Cardiac septum (tissue), 1 donor: ENCODE measurements at places on chromosomes 11 and 22. TPM values are rescaled to one million over a fixed set of nuclear protein-coding genes. Genes with fewer than 3 reads are reported as not detected.

CELSR1 gene
- total RNA-seq: 13.3 TPM

PRODH gene
- 3.0 TPM for total RNA-seq

IL17REL gene
- not detected for total RNA-seq

E2F8 gene
- total RNA-seq: 4.5 TPM

MEI1 gene
- 0.40 TPM for total RNA-seq

SEC14L6 gene
- 0.40 TPM for total RNA-seq

NCAM1 gene
- total RNA-seq: 472 TPM

RIBC2 gene
- not detected for total RNA-seq

GLYAT gene
- total RNA-seq: 0.22 TPM

IRAG1 gene
- 6.4 TPM for total RNA-seq

SEPTIN3 gene
- total RNA-seq: not detected
